Activated naive CD4-positive, alpha-beta T cell (primary cell): ENCODE measurements at places on chromosomes 16 and 17.

DNA sequence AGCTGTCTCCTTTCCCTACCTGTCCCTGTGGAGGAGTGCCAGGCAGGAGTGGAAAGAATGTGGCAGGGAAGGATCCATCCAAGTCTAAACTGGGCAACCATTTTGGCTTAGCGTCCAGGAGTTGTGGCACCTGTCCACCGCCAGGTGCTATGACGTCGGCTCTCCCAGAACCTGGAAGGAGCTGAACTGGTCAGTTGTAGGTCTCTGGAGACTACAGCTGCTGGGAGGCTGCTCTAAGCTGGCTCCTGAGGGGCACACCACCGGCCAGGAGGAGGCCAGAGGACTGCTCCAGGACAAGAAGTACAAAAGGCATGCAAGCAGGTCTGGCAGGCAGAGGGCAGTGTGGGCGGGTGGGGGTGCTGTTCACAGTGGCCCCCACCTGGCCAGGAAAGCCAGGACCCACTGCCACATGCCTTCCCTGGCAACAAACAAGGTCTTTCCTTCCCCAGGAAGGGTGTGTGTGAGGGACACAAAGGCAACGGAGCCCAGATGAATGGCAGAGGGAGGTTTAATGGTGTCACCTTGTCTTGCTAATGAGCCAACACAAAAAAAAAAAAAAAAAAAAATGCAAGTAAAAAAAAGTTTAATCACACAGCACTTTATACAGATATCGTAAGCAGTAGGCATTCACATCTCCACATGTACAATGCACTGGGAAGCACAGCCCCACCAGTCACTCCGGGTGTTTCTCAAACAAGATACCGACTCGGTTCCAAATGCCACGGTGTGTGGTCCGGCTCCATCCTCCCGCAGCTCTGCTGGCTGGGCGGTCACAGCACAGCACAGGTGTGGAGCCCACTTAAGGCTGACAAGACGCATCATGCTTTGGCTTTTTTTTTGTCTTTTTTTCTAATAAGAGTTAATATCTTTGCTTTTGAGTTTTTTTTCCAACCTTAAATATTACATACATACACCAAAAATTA, 4.8 kb downstream of the SPHK1 start:
- DNase-seq = no peak

DNA sequence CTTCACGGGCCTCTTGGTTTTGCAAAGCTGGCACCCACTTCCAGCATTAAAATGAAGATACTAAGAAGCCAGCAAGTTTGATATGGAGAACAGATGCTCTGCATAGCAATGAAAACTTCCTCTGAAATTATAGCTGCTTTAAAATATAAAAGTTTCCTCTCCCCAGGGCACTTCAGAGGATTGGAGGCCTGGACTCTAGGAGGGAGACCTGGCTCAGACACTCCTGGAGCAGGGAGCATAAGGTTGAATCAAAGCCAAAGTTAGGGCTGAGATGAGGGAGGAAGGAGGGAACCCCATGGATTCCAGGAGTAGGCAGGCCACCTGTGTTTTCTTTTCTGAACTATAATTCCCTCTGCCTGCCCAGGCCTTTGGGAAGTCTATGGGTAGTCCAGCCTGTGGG, 176.0 kb upstream of the RPL38 start:
- DNase-seq = no peak

- DNase-seq = no peak
Measured at GRCh38 chr17:50501054-50501453, 7.2 kb upstream of the MYCBPAP start.

- no peak for DNase-seq
Measured at GRCh38 chr16:85567935-85568334, 45.2 kb upstream of the GSE1 start.

GRCh38 chr16:11603331-11603750, 16.6 kb upstream of the LITAF start:
- DNase-seq = no peak
